ENCODE measurements at places on chromosomes 13 and 19.

DNA sequence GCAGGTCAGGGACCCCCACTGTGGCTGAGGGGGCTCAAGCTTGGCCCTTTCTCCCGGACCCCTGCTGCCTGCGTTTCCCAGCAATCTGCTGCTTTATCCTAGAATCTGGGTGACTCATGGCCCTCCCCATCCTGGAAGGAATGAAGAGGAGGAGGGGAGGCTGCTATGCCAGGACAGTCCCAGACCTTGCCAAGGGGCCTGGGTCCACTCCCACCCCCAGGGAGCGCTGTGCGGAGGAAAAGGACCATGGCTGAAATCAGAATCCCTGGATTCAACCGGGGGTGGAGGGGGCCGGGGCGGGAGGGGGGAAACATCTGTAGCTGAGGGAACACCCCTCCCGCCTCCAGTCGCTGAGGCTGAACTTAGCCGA lies 20.5 kb downstream of the ZNF114 start:
- no peak for DNase-seq

DNA sequence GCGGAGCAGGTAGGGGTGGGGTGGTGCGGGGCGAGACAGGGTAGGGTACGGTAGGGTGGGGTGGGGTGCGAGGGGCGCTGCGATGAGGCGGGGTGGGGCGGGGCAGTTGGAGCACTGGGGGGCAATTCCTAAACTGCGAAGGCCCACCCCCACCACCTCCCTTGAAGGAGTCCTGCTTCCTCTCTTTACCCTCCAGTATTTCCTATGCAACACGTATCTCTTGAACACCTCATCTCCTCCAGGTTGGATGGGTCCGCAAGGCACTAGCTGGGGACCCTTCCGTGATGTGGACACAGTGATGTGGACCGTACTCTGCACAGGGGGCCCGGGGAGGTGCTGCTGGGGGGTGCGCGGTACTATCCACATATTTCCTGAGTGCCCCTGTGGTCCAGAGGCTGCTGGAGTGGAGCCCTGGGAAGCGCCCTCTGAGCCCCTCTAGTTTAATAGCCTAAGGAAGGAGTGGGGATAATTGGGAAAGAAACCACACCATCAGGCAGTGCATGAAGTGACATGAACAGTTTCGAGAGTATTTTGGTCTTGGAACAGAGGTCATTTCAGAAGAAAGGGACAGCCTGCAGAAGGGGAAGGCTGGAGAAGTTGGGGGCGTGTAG lies 1.1 kb downstream of the IL17D start:
- DNase-seq: no peak

DNA sequence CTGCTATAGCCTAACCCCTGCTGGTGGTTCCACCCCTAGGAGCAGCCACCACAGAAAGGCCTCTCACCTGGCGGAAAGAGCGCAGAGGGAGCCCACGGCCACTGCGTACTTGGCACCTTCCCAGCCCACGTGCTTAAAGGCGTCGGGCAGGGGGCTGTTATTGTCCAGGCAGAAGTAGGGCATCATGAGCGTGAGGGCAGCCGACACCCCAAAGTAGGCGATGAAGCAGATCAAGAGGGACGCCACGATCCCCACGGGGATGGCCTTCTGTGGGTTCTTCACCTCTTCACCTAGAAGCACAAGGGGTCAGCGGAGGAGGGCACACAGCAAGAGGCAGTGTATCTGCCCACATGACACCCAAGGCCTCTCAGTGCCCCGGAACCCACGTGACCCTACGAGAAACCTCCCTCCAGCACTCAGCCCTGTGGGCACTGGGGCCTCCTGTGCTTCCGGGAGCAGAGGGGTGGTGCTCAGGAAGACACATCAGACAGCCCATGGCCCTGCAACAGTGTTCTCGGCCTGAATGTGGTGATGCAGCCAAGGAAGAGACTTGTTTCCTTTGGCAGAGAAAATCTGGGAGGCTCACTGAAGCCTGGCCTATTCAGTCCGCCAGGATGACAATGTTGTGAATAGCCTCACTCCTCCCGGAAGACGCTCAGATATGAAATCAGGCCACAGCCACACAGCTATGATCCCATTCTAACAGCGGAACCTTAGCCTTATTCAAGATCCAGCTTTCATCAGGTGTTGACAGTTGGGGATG lies 72.1 kb downstream of the SLC7A1 start:
- no peak for DNase-seq

GRCh38 chr19:32824191-32824751 lies 45.3 kb downstream of the SLC7A9 start:
- no peak for DNase-seq

DNA sequence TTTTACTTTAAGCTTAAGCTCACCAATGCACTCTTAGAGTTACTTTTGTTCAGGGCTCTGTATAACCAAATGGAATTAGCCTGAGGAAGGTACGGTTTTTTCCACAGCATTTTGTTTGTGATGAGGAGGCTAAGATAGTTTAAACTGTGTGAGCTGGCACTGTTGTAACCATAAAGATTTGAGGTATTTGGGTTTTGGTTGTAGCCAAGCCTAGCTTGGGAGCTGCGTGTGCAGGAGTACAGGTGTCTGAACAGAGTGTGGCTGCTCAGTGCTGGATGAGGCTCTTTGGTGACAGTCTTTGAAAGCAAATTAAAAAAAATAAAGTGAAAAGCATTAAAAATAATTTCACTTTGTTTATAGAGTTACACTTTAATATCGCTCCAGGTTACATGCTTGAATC lies 56.0 kb downstream of the ARHGEF7 start:
- no peak for DNase-seq
